Stimulated activated CD8-positive, alpha-beta memory T cell treated with anti-CD3 and anti-CD28 coated beads, Interleukin-15, amount 100 ng/mL, for 4 hours (primary cell): ENCODE measurements at places on chromosomes 7 and 10.

DNA sequence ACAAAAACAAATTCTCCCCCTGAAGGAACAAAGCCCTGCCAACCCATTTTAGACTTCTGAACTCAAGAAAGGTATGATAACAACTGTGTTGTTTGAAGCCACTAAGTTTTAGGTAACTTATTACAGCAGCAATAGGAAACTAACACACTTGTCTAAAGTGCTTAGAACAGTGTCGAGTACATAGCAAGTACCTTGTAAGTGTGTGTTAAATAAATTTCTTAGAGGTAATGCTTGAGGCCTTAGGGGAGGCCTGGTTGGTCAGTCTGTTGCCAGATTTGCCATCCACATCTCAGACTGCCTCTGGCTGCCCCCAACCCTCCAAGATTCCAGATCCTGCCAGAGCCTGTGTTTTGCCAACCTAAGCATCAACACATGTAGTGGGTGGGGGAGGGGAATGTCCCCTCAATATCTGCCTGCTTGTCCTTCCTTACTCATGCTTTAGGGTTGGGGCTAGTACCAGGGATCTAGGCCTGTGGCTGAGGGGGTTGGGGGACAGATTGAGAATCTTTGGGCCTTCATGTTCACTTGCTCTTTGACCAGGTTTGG, 27.1 kb upstream of the PAX2 start:
- DNase-seq, result no peak

DNA sequence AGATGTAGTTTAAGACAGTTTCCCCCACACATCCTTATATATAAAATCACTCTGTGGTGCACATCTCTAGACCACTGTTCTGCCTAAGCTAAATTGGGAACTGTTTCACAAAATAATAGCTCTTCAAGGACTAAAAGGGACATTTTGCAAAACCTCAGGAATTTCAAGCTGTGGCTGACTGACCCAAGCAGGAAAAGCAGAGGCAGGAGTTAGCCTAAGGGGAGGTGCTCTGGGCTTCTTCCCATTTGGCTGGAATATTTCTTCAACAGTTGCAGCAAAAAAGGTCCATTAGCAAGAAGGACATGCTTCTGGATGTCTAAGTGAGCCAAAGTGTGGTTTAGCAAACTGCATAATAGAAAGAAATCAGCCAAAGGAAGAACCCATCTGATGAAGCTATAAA, 551.2 kb upstream of the ANKRD30A start:
- no peak for DNase-seq

DNA sequence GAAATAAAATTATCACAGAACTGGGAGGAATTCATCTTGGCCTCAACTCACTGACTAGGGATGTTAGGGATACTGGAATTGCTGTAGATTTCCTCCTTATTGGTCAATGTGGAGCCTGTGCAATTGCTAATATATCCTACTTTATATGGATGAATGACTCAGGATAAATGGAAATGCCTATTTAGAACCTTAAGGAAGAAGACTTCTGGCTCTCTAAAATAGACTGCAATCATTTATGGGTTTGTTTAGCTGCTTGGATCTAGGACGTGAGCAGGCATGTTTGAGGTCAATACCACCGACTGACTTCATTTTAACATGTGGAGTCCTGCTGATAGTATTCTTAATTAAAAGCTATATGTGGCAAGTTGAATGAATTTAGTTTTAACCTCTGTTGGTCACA, 1040.1 kb upstream of the LRRN3 start:
- no peak for DNase-seq

DNA sequence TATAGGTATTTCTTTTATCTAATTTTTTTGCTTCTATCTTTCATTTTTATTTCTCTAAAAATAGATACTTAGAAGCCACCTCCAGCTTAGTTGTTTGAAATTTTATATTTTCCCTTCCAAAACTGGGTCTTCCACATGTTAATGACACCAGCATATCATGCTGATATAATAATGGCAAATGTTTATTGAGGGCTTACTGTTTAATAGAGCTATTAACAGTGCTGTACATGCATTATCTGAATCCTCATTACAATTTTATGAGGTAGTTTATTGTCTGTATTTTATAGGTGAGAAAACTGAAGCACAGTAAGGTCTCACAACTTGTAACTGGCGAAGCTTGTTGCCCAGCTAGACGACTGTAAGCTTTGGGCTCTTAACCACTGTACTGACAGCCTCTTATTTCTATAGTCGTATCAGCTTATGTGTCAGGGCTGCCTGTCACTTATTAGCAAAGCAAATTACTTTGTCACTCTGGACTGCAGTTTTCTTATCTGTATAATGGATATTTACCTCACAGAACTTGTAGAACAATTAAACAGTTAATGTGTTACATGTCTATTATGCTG, 51.2 kb downstream of the ANKIB1 start:
- DNase-seq, result no peak

DNA sequence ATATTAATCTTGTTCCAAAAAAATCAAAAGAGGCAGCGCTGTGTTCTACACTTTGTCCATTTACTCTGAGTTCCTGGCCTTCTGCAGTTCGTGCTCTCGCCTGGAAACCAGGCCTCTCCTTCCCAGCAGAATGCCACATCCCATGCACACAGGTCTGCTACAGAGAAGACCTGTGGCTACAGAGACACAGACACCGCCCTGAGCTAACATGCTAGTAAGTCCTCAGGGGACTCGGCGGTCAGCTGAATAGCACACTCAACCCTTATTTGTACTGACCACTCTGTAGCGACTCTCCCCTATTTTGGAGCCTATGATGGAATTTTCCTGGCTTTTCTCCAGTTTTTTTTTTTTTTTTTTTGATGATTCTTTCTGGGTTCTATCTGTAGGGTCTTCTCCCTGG, 12.8 kb downstream of the CREB3L2 start:
- no peak for DNase-seq

DNA sequence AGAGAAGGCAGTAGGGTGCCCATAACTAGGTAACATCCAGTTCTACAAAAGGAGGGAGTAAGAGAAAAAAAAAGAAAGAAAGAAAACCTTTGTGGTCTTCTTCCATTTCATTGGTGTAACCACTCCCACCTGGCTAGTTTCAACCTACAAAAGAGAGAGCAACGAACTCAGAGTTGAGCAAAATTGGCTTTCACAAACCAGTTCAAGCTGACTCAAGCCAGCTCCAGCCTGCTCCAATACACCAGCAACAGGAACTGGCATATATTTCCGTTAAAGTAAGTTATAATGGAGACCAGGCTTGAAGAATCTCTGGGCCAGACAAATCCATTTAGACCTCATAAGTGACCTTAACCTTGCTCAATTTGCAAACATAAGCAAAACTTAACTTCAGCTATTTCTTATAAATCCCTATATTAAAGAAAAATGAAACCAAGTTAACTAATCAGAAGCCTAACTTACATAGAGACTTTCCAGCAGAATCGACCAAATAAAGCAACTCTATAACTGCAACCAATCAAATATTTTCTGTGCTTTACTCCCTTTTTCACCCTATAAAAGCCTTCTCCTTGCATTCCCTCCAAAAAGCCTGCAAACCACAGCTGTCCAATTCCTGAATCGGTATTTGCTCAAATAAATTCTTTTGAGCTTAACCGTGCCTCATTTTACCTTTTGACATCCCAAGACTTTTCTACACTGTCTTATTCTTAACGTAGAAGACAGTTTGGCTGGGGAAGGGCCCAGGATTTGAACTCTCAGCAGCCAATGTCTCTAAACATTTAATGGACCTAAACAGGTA, 10.1 kb downstream of the ANKRD22 start:
- no peak for DNase-seq

- no peak for DNase-seq
These were observed 3.4 kb upstream of the ACTR3C start for GRCh38 chr7:150326657-150327268.

DNA sequence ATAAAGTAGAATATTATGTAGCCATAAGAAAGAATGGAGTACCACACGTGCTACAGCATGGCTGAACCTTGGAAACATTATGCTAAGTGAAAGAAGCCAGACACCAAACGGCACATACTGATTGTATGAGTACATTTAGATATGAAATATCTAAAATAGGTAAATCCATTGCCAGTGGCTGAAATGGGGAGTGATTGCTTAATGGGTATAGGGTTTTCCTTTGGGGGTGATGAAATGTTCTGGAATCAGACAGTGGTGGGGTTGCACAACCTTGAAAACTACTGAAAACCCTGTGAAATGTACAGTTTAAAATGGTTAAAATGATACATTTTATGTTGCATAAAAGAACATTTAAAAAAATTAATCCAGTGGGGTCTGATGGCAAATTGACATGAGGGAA, 667.9 kb downstream of the AUTS2 start:
- no peak for DNase-seq

- no peak for DNase-seq
These were observed 43.6 kb upstream of the DPYSL4 start for GRCh38 chr10:132143162-132143561.

DNA sequence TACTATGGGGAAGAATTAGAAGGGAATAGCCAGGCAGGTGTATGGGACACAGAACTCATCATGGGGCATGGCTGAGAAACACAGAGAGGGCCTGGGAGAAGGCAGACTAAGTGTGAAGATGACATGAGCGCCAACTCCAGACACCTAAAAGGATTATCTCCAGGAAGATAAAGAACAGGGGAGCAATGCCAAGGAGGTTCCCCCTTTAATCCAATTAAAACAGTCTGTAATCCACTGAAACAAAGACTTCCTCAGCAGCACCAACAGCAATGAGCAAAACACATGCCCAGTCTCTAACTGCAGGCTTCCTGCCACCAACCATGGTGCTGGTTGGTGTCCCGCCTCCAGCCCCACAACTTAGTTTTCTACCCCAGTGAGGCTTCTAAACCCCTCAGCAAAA, 108.9 kb downstream of the GRID1 start:
- no peak for DNase-seq

GRCh38 chr10:126846959-126847358, 58.3 kb upstream of the DOCK1 start:
- DNase-seq, result no peak

GRCh38 chr7:151013733-151014497, 10.4 kb downstream of the ATG9B start:
- peak; percentile 72 for DNase-seq

DNA sequence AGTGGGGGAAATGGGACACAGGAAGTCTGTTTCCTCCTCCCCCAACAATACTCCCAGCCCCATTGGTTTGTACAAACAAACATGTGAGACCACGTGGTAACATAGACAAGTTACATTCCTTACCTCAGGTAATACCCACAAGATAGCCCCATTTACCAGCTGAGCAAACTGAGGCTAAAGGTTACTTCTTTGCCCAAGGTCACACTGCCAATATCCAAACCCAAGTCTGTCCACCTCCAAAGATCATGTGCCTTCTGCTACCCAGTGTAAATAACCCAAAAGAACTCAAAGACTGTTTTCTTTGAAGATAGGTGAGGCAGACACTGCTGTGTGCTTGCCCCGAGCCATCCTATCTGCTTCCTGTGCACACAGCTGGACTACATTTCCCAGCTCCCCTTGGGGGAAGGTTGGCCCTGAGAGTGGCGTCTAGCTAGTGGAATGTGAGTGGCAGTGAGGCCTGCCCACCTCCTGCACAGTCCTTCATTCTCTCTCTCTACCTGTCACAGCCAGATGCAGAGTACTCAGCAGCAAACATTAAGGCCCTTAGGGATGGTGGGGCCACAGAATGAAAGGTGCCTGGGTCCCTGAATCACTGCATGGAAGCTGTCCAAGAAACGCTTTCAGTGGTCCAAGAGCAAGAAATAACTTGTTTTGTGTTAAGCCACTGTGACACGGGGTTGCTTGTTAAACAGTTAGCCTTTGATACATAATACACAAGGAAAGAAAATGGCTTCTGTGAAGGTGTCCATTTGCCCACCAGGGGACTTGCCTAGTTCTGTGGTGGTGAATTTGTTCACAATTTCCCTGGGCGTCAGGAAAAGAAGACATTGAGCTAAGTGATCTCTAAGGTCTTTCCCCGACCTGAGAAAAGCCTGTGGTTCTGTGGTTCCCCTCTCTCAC, 257.7 kb upstream of the NFE2L3 start:
- DNase-seq, result no peak

GRCh38 chr10:22623633-22624253, 90.6 kb downstream of the PIP4K2A start:
- no peak for DNase-seq
